ENCODE measurements at places on chromosomes 16 and 17.

GRCh38 chr16:72946474-72947194, 101.3 kb downstream of the ZFHX3 start:
- DNase-seq: no peak

GRCh38 chr16:2810651-2811050, 6.4 kb upstream of the PRSS21 start:
- no peak for DNase-seq

DNA sequence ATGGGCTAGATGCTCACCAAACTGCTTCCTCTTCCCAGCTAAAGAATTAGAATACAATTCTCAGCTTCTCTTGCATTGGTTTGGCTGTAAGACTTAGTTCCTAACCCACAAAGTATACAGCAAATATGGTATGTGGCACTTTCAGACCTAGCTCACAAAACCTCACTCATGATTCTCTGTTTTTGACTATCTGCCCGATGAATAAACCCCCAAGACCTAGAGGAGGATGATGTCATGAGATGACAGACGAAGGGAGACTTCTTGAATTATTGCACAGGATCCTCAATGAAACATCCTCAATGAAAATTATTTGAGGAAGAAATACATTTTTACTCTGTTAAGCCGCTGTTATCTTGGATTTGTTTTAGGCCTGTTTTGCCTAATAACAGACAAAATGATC, 14.3 kb downstream of the CNOT1 start:
- DNase-seq: no peak

DNA sequence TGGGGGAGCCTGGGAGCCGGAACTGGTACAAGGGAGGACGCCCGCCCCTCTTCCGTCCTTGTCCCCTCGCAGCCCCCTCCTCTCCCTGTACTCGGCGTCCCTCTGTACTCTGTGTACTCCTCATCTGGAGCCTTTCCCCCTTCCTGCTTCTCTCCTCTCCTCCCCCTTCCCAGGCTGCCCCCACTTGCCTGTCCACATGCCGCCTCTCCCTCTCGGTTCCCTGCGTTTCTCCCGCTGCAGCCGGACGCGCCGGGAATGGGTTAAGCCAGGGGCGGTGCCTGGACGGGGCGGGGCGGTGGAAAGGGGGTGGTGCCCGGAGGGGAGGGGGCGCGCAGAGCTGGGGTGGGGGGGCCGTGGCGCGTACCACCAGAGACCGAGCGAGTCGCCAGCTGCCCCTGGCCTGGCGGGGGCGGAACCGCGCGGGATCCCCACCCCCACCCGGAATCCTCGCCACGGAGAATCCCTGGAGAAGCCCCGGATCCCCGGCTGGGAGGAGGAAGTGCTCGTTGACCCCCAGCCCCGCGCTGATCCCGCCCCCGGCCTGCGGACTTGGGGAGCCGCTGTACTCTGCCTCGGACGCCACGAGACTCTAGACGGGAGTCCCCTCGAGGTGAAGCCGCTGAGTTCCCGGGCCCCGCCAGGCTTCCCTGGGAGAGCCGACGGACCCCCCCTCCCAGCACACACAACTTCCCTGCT, 22.6 kb downstream of the GJD3 start:
- no peak for DNase-seq

DNA sequence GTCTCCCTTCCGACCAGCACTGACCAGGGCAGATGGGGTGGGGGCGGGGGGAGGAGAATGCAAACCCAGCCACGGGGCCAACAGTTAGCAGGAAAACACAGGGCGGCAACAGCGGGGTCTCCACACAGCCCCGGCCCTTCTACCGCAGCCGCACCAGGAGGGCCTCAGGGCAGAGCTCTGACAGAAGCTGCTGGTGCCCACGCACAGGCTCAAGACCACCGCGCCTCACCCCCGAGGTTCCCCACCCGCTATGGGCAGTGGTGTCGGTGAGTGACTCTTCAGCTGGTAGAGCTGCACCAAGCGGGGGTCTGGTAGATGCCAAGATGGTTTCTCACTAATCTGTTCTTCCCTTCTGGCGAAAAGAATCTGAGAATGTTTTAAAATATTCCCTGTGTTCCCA, 16.1 kb downstream of the HAGH start:
- no peak for DNase-seq

Measured in activated CD4-positive, alpha-beta T cell treated with anti-CD3 and anti-CD28 coated beads for 1 hour (primary cell).